Nucleus accumbens (tissue), 56 donors: ENCODE measurements at places on chromosomes 3 and 15.

GRCh38 chr3:45137656-45138181 lies 8.5 kb downstream of the CDCP1 start:
- no peak for DNase-seq

- DNase-seq = no peak
Measured at GRCh38 chr15:47603026-47603425, 114.3 kb upstream of the SEMA6D start.

DNA sequence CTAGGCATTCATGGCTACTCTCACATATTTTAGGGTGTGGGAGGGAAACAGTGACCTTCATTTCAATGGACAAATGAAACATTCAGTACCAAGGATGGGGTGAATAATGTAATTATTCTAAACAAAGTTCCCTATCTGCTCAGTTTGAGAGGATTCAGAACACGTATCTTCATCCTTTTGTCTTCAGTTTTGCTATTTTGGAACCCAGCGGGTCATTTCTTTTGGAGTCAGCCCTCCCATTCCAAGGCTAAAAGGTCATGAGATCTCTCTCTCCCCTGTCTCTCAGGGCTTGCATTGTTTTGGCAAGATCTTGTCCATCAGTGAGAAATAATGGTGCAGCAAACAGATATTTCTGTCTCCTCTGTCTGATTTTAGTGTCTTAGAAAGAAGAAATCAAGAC lies 16.3 kb upstream of the GATM start:
- no peak for DNase-seq

GRCh38 chr3:20185331-20185678 lies 701 bp downstream of the SGO1 start:
- DNase-seq = no peak

GRCh38 chr3:182438398-182438797 lies 354.9 kb upstream of the ATP11B start:
- no peak for DNase-seq

GRCh38 chr3:165406425-165406824 lies 210.2 kb upstream of the SLITRK3 start:
- no peak for DNase-seq

DNA sequence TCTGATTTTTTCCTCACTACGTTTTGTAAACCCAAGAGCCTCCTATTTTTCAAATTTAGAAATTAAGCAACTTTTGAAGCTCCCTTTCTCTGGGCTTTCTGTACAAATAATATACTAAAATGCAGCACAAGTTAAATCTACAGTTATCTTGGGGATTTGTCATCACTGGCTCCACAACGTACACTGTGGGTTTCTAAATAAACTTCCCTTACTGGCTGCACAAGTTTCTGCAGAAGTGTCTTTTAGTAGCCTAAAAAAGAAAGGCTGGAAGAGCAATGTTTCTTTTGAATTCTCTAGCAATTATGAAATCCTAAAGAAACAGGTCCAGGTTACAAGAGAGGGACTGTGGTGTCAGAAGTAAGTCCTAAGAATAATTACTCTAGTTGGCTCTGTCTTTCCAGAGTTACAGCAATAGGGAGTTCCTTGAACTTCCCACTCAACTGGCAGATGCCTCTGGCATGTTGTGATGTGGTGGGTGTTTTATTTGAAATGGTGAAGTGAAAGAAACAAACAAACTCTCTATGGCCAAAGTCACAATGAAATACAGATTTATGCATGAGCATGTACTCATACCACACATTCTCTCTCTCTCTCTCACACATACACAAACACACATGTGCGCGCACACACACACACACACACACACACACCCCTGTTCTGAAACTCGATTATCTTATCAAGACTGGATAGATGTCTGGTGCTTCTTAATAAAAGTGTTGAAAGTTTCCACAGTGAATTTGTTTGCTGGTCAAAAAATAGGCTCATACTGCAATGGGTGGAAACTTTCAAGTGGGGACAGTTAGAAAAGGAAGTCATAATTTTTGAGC lies 198.2 kb downstream of the SSR3 start:
- no peak for DNase-seq

DNA sequence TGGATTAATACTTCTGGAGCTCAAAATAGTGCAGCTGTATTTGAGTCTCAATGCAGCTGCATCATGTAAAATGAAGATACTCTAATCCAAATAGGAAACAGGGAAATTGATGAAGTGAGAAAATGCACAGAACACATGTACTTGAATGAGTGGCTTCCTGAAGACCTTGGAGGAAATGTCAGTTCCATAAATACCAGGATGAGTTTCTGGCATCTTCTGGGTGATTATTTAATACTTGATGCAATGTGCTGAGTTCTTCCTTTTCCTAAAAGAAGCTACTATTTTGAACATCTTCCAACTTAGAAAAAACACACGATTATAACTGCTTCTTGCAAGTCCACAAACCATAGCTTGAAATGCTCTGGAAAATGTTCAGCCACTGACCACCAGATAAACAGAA lies 162.8 kb downstream of the SLC9A9 start:
- no peak for DNase-seq

DNA sequence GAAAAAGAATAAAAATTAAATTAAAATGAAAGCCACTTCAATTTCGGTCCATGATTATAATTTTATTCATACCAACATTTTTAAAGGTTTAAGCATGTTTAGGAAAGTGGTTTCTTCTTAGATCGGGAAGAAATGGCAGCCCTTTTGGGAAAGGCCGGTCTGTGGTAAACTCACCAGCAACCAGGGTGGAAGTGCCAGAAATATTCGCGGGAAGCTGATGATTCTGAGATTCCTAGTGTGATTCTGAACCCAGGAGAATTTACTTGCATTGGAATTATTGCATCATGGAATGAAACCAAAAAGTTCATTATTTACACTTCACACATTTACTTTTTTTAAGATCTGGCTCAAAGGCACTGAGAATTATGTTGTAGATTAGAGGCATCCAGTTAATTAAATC lies 97.2 kb upstream of the CCNL1 start:
- no peak for DNase-seq

GRCh38 chr3:147267434-147267833 lies 138.9 kb downstream of the ZIC4 start:
- no peak for DNase-seq

- no peak for DNase-seq
Measured at GRCh38 chr3:140285380-140285779, 350.4 kb downstream of the CLSTN2 start.

- DNase-seq = no peak
Measured at GRCh38 chr3:14369675-14370669, 32.4 kb upstream of the SLC6A6 start.

- DNase-seq = no peak
Measured at GRCh38 chr15:99170476-99171065, 65.7 kb downstream of the SYNM start.

- DNase-seq = no peak
Measured at GRCh38 chr15:44529864-44530604, 6.9 kb upstream of the EIF3J start.

GRCh38 chr3:71045917-71046282 lies 537.6 kb downstream of the FOXP1 start:
- no peak for DNase-seq

DNA sequence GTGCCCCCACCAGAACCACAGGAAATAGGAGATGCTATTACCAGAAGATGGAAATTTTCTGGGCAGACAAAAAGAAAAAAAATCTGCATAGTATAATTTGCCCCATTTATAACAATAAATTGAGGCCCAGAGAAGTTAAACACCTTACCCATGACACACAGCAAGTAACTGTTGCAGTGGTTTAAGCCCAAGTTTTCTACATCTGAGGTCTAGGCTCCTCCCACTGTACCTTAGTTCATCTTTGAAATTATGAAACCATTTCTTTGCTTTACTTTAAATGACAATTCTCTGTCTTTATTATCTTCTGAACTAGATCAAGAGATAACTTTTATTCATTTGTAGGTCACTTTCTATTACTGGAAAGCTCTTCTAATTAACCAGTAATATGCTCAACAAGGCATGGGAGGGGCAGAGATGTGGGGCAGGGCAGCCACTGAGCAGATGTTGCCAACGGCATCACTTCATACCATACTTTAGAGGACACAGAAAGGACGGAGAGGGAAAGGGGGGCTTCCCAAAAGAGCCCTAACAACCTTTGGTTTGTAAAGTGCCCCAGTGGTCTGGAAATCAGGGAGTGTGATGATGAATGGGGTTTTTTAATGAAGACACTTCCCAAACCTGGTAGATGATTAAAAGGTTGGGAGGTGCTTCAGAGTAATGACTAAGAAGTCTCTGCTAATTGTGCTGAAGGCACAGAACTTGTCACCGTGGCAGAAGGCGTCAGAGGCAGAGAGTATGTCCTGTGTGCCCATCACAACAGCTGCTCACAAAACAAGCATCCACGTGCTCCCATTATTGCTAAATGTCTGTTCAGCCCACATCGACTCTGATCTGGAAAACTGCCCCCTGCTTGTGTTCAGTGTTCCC lies 342.5 kb downstream of the SHQ1 start:
- no peak for DNase-seq

DNA sequence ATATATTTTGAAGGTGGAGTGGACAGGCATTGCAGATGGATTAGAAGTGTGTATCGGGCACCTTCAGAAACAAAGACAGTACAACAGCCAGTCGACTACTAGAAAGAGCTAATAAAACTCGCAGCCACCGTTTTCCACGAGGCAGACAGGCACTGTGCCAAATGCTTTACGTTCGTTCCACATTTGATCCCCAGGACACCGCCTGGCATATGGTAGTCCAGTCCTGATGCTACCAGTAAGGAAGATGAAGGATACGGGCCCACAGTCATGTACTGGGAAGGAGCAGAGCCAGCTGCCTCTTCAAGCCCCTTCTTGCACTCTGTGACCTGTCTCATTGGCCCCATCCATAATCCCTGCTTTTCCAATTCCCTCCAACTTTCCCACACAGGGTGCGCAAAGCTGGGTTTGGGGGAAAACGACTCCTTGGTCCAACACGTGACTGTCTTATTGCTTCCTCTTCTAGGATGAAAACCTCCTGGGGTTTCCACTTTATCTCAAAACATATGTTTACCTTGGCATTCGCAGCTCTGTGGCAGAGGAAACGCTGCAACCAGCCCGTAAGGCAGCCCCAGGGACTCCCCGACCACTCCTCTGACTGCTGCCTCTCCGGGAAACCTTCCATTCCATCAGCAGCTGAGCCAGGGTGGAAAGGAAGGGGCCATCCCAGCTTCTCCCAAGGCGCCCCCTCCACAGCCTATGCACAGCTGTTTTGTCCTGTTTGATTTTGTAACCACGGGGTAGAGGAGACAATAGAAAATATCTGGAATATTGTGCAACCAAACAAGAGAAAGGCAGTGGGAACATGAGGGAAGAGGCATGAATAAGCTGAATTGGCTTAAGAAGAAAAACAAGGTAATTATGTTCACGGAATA lies 107.4 kb downstream of the ADAMTS17 start:
- no peak for DNase-seq

DNA sequence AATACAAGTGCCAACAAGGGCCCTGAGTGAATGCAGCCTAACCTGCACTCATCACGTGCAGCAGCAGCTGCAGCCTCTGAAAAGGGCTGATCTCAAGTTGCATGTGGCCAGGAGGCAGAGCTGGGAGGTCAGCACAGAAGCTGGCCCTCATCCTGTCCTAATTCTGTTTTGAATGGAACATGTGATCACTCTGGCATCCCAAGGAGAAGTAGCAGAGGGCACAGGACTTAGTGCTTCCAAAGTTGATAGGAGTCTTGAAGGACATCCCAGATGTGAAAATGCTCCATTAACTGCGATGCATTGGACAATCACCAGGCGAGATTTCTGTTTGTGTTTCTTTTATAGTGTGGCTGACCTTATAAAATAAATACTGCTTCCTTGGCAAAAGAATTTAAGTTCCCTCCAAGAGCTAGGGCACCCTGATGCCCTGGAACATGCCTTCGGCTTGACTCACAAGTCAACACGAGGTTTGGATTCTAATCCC lies 31.6 kb upstream of the STAG1 start:
- DNase-seq = no peak

GRCh38 chr3:126129398-126129891 lies 45.5 kb upstream of the SLC41A3 start:
- DNase-seq = no peak
